ENCODE measurements at places on chromosomes 4 and X. TPM values are rescaled to one million over a fixed set of nuclear protein-coding genes. Genes with fewer than 3 reads are reported as not detected.

- peak overlapping the region; percentile 55 for H3K27ac ChIP-seq
- DNase-seq: no peak
- H3K4me3 ChIP-seq: no peak overlapping the region
Observed at GRCh38 chr4:57231781-57232180, 121.6 kb upstream of the IGFBP7 start.

DNA sequence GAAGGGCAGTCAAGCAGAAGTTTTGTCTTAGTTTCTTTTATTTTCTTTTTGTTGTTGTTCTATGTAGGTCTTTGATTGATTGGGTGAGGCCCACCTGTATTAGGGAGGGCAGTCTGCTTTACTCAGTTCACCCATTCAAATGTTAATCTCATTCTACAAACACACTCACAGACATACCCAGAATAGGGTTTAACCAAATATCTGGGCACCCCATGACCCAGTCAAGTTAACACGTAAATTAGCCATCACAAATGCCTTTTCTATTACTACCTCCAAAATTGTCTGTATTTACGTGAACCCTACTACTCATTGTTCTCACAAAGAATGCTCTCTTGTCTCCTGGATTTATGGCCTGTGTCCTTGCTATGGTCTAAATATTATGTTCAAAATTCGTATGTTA, 339.7 kb downstream of the ANK2 start:
- peaks cover 5% of the 10 kb centered on the region for H3K4me1 ChIP-seq
- no peaks in the 10 kb centered on the region for H3K27me3 ChIP-seq
- no peaks in the 10 kb centered on the region for H3K36me3 ChIP-seq
- DNase-seq: no peak

GRCh38 chr4:37825968-37826294, 555 bp upstream of the PGM2 start:
- peaks cover 12% of the 10 kb centered on the region for H3K36me3 ChIP-seq
- peak overlapping the region; percentile 68 for H3K4me3 ChIP-seq

- H3K4me3 ChIP-seq: no peak overlapping the region
- no peak for DNase-seq
- H3K27ac ChIP-seq: no peak overlapping the region
- H3K27me3 ChIP-seq: no peaks in the 10 kb centered on the region
- H3K4me1 ChIP-seq: no peaks in the 10 kb centered on the region
Observed at GRCh38 chrX:133881893-133882292, 103.5 kb downstream of the GPC3 start.

GRCh38 chrX:46553935-46554334, 8.7 kb upstream of the ZNF674 start:
- H3K27ac ChIP-seq: no peak overlapping the region
- H3K4me1 ChIP-seq: no peaks in the 10 kb centered on the region
- DNase-seq: no peak
- no peak overlapping the region for H3K4me3 ChIP-seq
- no peaks in the 10 kb centered on the region for H3K27me3 ChIP-seq
- H3K36me3 ChIP-seq: no peaks in the 10 kb centered on the region

DNA sequence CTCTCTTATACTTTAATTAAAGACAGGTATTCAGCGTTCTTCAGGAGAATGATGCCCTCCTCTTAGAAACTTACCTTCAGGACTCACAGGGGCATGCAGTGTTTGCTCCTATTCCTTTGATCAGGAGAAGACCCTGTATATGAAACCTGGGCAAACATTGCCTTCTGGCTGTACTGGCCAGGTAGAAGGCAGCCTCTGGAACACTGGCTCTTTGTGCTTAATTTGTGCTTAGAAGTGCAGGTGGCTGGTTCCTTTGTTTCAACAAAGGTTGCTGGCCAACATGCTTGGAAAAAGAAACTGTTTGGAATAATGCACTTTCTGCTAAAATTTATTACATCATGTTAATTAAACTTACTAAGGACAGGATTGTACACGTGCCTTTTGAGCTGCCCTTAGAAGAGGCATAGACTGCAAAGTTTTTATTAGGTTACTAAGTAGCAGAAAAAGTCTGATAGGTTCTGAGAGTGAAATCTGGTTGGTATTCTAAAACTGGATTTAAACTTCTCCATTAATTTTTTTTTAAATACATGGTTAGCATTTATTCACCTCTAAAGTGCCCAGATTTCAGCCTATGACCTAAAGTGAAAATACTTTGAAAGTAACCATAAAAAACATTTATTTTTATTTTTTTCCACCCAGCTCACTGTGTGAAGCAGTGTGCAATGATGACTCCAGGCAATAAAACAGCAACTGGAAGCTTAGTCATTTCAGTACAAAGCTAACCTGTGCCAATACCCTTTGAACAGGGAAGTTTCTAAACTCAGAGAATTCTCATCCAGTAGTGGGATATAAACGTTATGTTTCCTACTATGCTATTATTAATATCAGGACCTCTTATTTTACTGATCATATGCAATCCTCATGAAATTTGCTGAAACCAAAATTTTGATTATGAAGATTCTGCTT, 11.3 kb downstream of the RASSF6 start:
- H3K4me1 ChIP-seq: peaks cover 7% of the 10 kb centered on the region
- no peaks in the 10 kb centered on the region for H3K36me3 ChIP-seq
- no peak overlapping the region for H3K4me3 ChIP-seq
- DNase-seq: no peak
- H3K27me3 ChIP-seq: no peaks in the 10 kb centered on the region

- H3K27ac ChIP-seq: no peak overlapping the region
- no peaks in the 10 kb centered on the region for H3K27me3 ChIP-seq
- H3K4me1 ChIP-seq: no peaks in the 10 kb centered on the region
- DNase-seq: no peak
- H3K4me3 ChIP-seq: no peak overlapping the region
Observed at GRCh38 chr4:106650701-106651100, 282.1 kb upstream of the GIMD1 start.

DNA sequence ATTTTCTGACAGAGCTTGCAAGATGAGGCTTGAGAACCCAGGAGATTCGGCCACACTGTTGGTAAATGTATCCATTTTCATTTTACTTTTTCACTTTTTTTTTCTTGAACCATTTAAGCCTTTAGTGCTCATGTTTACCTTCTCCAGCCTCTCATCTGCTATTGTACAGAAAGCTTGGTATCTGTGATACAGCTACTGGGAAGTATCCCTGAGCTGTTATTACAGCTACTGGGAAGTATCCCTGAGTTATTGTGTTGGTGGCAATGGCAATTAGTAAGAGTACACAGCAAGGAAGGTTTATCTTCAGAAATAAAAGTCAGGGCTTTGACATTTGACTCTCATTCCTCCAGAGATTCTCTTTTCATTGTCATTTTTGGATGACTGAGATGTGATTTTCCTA, 11.8 kb downstream of the CTSO start:
- H3K4me1 ChIP-seq: no peaks in the 10 kb centered on the region
- H3K36me3 ChIP-seq: no peaks in the 10 kb centered on the region
- DNase-seq: no peak
- no peak overlapping the region for H3K27ac ChIP-seq
- H3K27me3 ChIP-seq: no peaks in the 10 kb centered on the region

DNA sequence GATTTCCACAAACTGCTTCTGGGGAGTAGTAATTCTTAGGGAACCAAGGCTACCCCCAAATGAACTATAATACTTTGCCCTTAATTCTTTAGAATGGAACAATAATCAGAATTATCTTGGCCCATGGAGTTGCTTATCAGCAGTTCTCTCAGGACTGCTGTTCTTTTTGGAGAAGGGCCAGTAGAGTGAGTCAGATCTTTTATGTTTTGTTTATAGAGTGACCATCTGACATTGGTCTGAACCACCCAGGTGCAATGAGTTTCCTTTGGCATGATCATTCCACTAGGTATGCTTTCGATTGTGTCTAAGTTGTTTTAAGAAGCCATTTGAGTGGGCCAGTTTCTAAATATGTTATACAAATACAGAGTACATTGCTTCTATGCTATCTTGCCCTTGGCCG, 31.8 kb downstream of the PRRG1 start:
- peaks cover 15% of the 10 kb centered on the region for H3K4me1 ChIP-seq
- no peaks in the 10 kb centered on the region for H3K27me3 ChIP-seq
- no peaks in the 10 kb centered on the region for H3K36me3 ChIP-seq
- H3K27ac ChIP-seq: no peak overlapping the region

DNA sequence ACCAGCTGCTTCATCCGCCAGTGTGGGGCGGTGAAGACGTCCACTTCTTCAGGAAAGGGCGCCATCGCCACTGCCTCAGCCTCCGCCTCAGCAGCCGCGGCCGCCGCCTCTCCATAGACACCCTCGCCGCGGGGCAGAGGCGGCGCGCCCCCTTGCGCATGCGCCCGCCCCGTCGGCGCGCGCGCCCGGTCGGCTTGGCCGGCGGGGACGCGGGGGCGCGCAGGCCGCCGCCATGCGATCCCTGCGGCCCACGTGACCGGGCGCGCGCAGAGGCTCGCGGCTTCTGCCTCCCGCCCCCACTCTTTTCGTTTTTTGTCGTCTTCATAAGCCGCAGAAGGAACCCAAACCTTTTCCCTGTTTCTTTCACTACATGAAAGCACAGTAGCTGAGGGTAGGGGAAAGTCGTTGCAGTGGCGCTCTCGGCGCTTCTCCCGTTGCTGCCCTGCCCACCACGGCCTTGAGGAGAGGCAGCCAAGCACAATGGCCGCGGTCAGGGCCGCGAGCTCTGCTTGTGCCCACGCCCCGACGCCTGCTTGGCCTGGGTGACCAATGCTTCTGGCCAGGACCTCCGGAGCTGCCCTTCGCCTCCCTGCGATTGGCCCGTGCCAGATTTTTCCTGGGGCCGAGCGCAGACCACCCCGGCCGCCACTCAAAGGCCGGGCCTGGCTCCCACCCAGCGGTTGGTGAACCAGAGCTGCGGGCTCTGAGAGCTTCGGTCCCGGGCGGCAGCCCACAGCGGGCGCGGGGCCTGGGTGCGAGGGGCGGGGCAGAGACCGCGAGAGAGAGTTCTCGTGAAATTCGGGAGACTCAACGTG, at the start of gene FBXL5:
FBXL5 (minus strand) TSS at position 135 of the 815 bp plus-strand sequence; CDS start at position 65, 70 bp downstream.
- H3K27ac ChIP-seq: peak within 1 kb of the TSS; percentile 97
- H3K27me3 ChIP-seq: no peaks in the 10 kb centered on the region
- peak; percentile 68 for DNase-seq
- H3K4me3 ChIP-seq: peak within 1 kb of the TSS; percentile 87
- H3K36me3 ChIP-seq: no peaks in the 10 kb centered on the region

GRCh38 chrX:68755616-68756125, 73.2 kb upstream of the EFNB1 start:
- no peak for DNase-seq
- H3K27ac ChIP-seq: peak overlapping the region; percentile 71
- no peaks in the 10 kb centered on the region for H3K36me3 ChIP-seq
- no peak overlapping the region for H3K4me3 ChIP-seq
- H3K27me3 ChIP-seq: no peaks in the 10 kb centered on the region

DNA sequence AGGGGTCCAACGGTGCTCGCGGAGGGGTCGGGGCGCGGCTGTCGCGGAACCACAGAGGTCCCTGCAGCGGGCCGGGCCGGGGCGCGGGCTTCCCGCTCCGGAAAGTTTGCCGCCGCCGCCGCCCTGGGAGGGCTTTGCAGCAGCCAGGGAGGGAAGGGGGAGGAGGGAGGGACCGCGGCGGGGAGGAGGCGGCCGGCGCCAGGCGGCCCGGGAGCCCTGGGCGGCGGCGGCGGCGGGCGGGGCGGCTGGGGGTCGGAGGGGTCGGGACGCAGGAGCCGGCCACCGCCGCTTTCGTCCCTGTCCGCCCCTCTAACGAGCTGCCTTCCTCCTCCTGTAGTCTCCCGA, 375 bp downstream of the FGFR3 start:
- no peaks in the 10 kb centered on the region for H3K27me3 ChIP-seq
- DNase-seq: no peak
- H3K27ac ChIP-seq: no peak overlapping the region
- no peaks in the 10 kb centered on the region for H3K36me3 ChIP-seq

GRCh38 chr4:38752941-38753806, 29.6 kb downstream of the TLR10 start:
- peaks cover 36% of the 10 kb centered on the region for H3K4me1 ChIP-seq
- peak overlapping the region; percentile 8 for H3K4me3 ChIP-seq
- H3K36me3 ChIP-seq: no peaks in the 10 kb centered on the region
- H3K27ac ChIP-seq: peak overlapping the region; percentile 90

DNA sequence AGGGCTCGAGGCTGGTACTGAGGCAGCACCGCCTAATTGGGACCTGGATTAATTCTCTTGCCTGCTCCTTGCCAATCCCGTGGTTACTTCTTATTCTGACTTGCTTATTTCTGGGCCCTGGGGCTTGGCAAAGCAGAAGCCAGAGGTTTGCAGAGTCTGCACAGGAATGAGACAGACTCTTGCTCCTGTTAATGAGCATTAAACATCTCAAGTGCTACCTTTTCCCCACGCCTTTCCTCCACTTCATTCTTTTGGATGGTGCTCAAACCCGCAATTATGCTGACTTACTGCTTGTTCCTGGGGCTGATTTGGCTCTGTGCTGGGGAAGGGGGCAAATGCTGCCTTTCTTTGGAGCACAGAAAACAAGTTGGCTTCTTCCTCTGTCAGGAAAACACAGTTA, 16.5 kb upstream of the STOX2 start:
- H3K4me3 ChIP-seq: no peak overlapping the region
- H3K4me1 ChIP-seq: no peaks in the 10 kb centered on the region
- no peak for DNase-seq
- no peaks in the 10 kb centered on the region for H3K27me3 ChIP-seq
- no peaks in the 10 kb centered on the region for H3K36me3 ChIP-seq
- H3K27ac ChIP-seq: no peak overlapping the region

The LIN54 gene
- 10.2 TPM for total RNA-seq

The MAGEE2 gene
- total RNA-seq: 0.39 TPM

The RNF212 gene
- total RNA-seq: 12.3 TPM

The SHROOM2 gene
- total RNA-seq: 5.0 TPM

The TACC3 gene
- 14.2 TPM for total RNA-seq

The ARX gene
- total RNA-seq: not detected

The PAGE4 gene
- total RNA-seq: not detected

The RIPPLY1 gene
- total RNA-seq: not detected

The ENPEP gene
- 4.2 TPM for total RNA-seq
